Endodermal cell (in vitro differentiated cells): ENCODE measurements at places on chromosomes 3 and 15. TPM values are rescaled to one million over a fixed set of nuclear protein-coding genes. Genes with fewer than 3 reads are reported as not detected.

DNA sequence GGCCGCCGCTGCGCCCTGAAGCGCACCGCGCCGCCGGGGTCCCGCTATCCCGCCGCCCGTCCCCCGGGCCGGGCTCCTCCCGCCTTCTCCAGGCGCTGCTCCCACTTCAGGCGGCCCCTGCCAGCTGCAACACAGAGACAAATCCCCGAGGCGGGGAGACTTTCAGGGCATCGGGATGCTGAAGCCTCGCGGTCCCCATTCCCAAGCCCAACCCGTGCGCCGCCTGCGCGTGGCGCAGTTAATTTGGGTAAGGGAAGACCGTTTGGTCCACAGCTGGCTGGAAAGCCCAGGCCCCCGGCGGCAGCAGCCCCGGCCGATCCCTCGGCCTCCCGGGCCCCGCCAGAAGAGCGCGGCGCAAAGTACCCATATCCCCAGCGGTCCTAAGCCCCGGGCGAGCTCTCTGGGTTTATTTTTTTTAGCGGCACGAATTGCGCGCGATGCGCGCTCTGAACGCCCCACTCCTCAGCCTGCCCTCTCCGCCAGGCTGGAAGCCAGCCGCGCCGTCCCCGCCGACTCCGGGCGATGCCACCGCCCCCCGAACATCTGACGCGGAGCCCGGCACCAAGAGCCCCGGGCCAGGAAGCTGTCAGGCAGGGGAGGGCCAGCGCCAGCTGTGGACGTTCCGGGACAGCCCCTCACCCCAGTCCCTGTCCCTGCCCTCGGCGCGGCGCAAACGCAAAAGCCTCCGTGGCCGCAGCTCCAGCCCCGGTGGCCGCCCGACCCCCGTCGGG lies 517 bp downstream of the FBN1 start:
- H3K4me1 ChIP-seq = peaks cover 3% of the 10 kb centered on the region
- no peaks in the 10 kb centered on the region for H3K36me3 ChIP-seq
- H3K4me3 ChIP-seq = peak overlapping the region; percentile 91
- peak; percentile 86 for DNase-seq
- H3K27ac ChIP-seq = no peak overlapping the region
- H3K27me3 ChIP-seq = peaks cover 36% of the 10 kb centered on the region

The WWTR1 gene
- 17.3 and 18.6 TPM in 2 replicates for total RNA-seq

DNA sequence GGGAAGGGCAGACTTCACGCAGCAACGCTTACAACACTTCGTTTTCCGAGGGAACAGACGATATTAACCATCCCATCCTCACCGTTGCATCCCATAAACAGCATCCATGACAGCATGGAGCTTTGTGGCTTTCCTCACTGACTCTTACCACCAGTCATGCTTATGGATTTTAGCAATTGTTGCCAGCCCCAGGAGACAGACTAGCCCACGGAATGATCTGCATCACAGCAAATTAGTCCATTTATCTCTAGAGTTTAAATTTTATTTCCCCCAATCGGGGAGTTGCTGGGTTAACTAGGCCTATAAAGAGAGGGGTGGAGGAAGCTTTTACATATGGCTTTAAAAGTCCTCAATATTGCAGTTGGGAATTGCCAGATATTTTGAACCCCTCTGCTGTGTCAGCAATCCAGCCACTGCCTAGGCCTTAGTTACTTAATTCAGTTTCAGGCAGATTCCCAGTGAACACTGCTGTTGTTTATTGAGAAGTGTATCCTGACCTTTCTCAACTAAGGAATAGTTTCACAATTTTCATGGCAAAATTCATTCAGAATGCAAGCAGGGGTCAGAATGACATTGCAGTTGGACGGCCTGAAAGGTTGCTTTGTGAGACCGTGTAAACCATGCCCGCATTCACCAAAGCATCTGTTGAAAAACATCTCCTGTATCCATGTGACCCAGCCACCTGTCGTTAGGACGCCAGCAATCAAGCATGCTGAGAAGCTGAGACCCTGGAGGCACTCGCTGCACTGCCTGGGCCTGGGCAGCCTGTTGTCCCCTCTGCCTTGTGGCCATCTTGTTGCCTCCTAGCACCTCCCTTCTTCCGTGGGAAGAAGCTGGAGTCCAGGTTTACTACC lies 397.4 kb upstream of the TPM1 start:
- no peak overlapping the region for H3K4me3 ChIP-seq
- H3K27ac ChIP-seq = no peak overlapping the region
- peaks cover 22% of the 10 kb centered on the region for H3K36me3 ChIP-seq
- H3K4me1 ChIP-seq = no peaks in the 10 kb centered on the region
- no peak for DNase-seq

GRCh38 chr3:122635789-122636188 lies 44.9 kb upstream of the PARP14 start:
- no peaks in the 10 kb centered on the region for H3K4me1 ChIP-seq
- no peak overlapping the region for H3K27ac ChIP-seq
- no peak for DNase-seq
- H3K4me3 ChIP-seq = no peak overlapping the region

DNA sequence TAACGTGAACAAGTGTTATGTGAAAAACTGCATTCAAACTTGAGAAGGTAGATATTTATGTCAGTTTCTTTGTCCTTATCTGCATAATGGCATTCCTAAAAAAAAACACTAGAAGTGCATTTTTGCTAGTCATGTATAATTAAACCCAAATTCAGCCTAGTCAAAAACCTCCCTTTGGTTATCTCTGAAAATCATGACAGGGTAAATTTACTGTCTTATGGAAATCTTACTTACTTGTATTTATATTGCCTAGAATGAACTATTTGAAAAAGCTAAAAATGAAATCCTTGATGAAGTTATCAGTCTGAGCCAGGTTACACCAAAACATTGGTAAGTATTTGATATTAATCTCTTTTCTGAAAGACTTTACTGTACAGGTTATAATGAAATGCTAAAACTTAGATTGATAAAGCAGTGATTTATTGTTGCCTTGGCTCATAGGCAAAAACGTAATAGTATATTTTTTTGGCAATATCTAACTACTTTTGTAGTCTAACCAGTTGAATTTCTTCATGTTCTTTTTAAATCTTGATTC lies 55.6 kb downstream of the OPA1 start:
- no peak for DNase-seq
- no peak overlapping the region for H3K27ac ChIP-seq
- H3K27me3 ChIP-seq = no peaks in the 10 kb centered on the region
- H3K4me1 ChIP-seq = no peaks in the 10 kb centered on the region
- H3K4me3 ChIP-seq = no peak overlapping the region

The HTR3C gene
- not detected in 3 replicates for total RNA-seq

DNA sequence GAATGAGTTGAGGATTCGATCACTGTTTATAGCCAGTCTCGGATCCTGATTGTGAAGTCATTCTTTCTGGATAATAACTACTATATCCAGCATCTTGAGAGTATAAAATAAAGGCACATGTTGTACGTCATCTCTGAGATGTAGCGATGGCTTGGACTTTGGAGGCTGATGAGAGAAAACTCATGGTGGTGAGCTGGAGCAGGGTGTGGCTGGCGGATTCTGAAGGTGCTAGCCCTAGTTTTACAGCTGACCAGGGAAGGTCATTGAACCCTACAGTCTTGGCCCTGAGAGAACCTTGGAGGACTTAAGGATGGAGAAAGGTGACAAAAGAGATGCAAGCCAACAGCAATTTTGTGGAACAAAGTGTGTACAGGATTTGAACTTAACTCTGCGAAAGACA lies 153.8 kb downstream of the IGF1R start:
- no peaks in the 10 kb centered on the region for H3K36me3 ChIP-seq
- no peak for DNase-seq
- peaks cover 24% of the 10 kb centered on the region for H3K4me1 ChIP-seq
- H3K4me3 ChIP-seq = peak overlapping the region; percentile 72
- no peaks in the 10 kb centered on the region for H3K27me3 ChIP-seq

DNA sequence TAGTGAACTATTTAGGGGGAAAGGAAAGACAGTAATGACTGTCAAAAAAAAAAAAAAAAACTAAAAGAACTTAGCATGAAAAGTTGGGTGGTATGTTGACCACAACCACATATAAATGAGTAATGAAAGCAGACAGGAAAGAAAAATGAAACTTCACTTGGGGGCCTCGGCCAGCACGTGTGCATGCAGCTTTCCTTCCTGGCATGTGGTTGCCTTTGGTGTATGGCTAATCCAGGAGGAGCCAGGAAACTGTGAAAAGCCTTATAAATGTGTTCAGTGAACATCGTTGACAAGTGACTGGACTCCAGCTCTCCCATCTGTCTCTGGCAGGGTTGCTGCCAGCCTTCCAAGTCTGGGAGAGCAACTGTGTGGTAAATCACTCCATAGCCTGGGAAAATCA lies 195.1 kb downstream of the DTWD1 start:
- H3K36me3 ChIP-seq = no peaks in the 10 kb centered on the region
- no peak overlapping the region for H3K27ac ChIP-seq
- H3K4me1 ChIP-seq = no peaks in the 10 kb centered on the region
- H3K27me3 ChIP-seq = no peaks in the 10 kb centered on the region

The PLIN1 gene
- total RNA-seq = 0.12 to 0.42 TPM (median 0.22 TPM) in 3 replicates

- H3K27ac ChIP-seq = no peak overlapping the region
- DNase-seq = no peak
- no peaks in the 10 kb centered on the region for H3K27me3 ChIP-seq
- no peaks in the 10 kb centered on the region for H3K4me1 ChIP-seq
- H3K36me3 ChIP-seq = no peaks in the 10 kb centered on the region
These were observed 39.3 kb downstream of the C2CD4A start for GRCh38 chr15:62106096-62106495.

DNA sequence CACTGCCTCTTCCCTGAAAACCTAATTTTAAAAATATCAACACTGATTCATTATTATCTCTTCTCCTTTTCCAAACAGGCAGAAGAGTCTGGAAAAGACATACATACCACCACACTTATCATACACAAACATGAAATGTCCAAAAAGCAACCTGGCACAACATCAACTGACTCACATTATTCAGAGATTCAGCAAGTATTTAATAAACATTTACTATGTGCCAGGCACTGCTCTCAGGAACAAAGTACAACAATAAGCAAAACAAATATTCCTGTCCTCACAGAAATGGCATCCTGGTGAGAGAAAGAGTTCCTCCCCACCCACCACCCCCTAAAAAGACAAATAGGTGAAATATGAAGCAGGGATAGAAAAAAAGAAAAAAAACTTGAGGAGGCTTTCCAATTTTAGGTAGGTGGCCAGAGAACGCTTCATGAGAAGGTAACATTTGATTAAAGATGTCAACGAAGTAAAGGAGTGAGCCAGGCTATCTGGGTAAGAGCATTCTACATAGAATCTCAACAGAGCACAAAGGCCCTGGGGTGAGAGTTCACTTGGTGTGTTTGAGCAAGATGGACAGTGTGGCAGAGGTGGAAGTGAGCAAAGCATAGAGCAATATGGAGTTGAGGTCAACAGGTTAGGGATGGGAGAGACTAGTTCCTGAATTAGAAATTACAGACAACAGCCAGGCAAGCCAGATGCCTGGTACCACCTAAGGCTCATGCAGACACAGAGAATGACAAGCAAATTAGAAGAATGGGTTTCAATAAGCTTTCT lies 141.7 kb downstream of the OSBPL10 start:
- no peaks in the 10 kb centered on the region for H3K36me3 ChIP-seq
- no peak overlapping the region for H3K4me3 ChIP-seq
- H3K4me1 ChIP-seq = peaks cover 7% of the 10 kb centered on the region

- DNase-seq = no peak
- H3K27ac ChIP-seq = no peak overlapping the region
- H3K4me1 ChIP-seq = no peaks in the 10 kb centered on the region
- H3K27me3 ChIP-seq = peaks cover 21% of the 10 kb centered on the region
These were observed 265.6 kb upstream of the UBE2E2 start for GRCh38 chr3:22937536-22937935.

The DUOXA1 gene
- 0.75 and 0.99 TPM in 2 replicates for total RNA-seq

The GPR87 gene
- 0.23 TPM in 1 of 3 replicates, not detected in the others for total RNA-seq

- H3K27ac ChIP-seq = no peak overlapping the region
- H3K27me3 ChIP-seq = no peaks in the 10 kb centered on the region
- no peak for DNase-seq
- no peaks in the 10 kb centered on the region for H3K4me1 ChIP-seq
- no peak overlapping the region for H3K4me3 ChIP-seq
- no peaks in the 10 kb centered on the region for H3K36me3 ChIP-seq
These were observed 45.6 kb upstream of the NMD3 start for GRCh38 chr3:161175506-161175905.

- H3K27ac ChIP-seq = peak overlapping the region; percentile 9
- no peak for DNase-seq
- H3K4me1 ChIP-seq = peaks cover 18% of the 10 kb centered on the region
These were observed 401.3 kb upstream of the CFAP20DC start for GRCh38 chr3:59450946-59451763.

The GUCA1C gene
- not detected in 2 replicates for total RNA-seq

- no peak overlapping the region for H3K4me3 ChIP-seq
- H3K4me1 ChIP-seq = no peaks in the 10 kb centered on the region
- H3K36me3 ChIP-seq = no peaks in the 10 kb centered on the region
- no peak overlapping the region for H3K27ac ChIP-seq
- H3K27me3 ChIP-seq = no peaks in the 10 kb centered on the region
These were observed 607.5 kb upstream of the BCHE start for GRCh38 chr3:166444756-166445155.

DNA sequence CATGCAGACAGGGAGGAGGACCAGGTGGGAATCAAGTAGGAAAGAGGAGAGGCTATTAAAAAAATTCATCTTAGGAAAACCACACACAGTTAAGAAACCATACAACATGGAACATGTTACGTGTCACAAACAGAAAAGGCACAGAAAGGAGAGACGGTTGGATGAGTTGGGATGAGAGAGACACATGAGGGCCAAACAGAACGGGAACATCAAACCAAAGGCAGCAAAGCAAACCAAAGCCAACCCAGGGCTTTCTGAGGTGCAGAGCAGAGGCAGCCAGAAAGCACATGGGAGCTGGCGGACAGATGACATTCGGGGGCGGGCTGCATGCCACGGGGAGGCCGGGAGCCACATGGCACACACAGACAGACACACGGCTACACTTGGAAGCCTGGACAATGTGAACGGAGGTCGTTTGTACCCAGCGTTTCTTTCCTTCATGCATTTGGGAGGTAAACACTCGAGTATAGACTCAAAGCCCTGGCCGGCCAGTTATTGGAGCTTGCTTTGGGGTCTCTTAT lies 8.6 kb upstream of the SEC13 start:
- no peaks in the 10 kb centered on the region for H3K4me1 ChIP-seq
- H3K4me3 ChIP-seq = no peak overlapping the region
- no peak for DNase-seq
- H3K27me3 ChIP-seq = peaks cover 45% of the 10 kb centered on the region

GRCh38 chr15:74431645-74432044 lies 2.1 kb downstream of the SEMA7A start:
- peak; percentile 60 for DNase-seq
- no peak overlapping the region for H3K27ac ChIP-seq
- H3K36me3 ChIP-seq = no peaks in the 10 kb centered on the region
- H3K4me3 ChIP-seq = peak overlapping the region; percentile 82

GRCh38 chr15:65408324-65409035 lies 14.3 kb downstream of the IGDCC4 start:
- H3K4me3 ChIP-seq = no peak overlapping the region
- no peaks in the 10 kb centered on the region for H3K27me3 ChIP-seq
- DNase-seq = no peak
- H3K27ac ChIP-seq = no peak overlapping the region

DNA sequence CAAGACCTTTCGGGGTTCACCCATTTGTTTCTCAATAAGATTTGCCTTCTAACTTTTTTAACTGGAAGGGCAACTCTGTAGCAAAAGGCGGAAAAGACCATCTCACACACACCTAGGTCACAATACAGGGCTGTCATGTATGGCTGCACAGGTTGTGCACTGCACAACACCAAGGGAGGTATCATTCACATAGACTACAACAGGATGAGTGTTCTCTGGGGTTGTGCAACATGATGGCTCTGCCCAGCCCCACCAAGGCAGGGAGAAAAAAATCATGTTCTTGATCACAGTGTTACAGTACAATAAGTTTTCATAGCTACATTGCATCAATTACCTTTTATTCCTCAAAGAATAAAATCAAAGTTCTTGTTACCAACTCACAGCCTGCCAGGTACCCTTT lies 52.8 kb downstream of the ANXA2 start:
- H3K27ac ChIP-seq = no peak overlapping the region
- no peaks in the 10 kb centered on the region for H3K4me1 ChIP-seq
- no peaks in the 10 kb centered on the region for H3K27me3 ChIP-seq
- peaks cover 44% of the 10 kb centered on the region for H3K36me3 ChIP-seq
- H3K4me3 ChIP-seq = no peak overlapping the region
- no peak for DNase-seq

The GPR62 gene
- 0.17 to 0.63 TPM (median 0.40 TPM) in 3 replicates for total RNA-seq
